ENCODE measurements at places on chromosomes 6 and 20.
A peak's percentile ranks its signal among the peaks of the same experiment; 100 is the strongest.

DNA sequence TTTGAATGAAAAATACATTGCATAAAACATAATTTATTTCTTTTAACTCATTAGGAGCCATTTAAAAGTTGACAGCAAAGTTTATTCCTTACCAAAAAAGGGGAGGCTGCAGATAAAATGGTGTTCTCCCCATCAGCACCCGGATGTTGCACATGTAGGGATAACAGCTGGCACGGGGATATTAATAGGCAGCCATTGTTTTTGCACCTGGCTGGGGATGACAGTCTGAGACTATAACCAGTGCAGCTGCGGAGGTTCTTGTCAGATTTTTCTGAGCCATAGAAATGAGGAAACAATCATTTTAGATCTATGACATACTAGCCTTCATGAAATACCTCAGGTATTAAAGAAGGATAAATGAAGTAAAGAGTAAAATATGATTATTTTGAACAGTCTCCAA lies 20.1 kb upstream of the HECA start:
- no peak for DNase-seq

- no peak for DNase-seq
These were observed 33.4 kb downstream of the DHX35 start for GRCh38 chr20:38995536-38996044.

- DNase-seq: no peak
These were observed 13.8 kb downstream of the TREM1 start for GRCh38 chr6:41272591-41273240.

GRCh38 chr6:28443112-28443773 lies at the start of gene ZSCAN23:
Gene ZSCAN23 (minus strand): TSS chr6:28443491. CDS start chr6:28436266, 7,225 bp downstream.
- peak; percentile 81 for DNase-seq

- DNase-seq: no peak
These were observed 50.7 kb upstream of the UTRN start for GRCh38 chr6:144234399-144234798.

DNA sequence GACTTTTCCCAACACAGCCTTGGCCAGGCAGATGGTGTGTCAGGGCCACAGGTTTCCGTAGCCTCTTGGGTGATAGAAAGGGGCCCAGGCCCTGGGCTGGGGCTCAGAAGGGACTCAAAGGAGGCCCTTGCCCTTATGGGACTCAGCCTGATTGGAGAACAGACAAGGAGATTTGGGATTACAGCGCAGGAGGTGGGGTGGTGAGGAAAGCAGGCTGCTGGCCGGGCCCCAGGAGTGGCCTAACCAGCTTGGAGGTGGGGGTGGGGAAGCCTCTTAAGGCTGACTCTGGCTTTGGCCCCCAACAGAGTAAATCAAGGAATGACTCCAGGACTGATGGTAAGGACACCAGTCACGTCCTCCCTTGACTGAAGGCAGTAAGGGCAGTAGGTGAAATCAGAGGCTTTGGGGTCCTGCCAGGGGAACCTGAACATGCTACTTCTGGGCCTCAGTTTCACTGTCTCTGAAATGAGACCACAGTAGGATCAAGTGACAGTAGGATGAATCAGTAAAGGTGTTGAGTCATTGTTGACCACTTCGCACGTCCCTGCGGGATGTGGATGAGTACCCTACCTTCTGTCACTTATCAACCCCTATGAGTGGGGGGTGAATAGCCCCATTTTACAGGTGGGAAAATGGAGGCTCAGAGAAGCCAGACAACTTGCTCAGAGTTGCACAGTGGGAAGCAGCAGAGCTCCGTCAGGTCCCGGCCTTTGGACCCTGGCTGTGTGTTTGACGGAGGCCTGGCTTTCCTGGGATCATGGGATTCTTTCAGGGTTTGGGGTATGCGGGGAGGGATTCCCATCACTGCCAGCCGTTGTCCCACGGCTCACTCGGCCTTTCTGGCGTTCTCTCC lies 4.5 kb downstream of the SNAI1 start:
- DNase-seq: no peak

GRCh38 chr6:24858177-24858653 lies 59.5 kb upstream of the ARMH2 start:
- DNase-seq: no peak

DNA sequence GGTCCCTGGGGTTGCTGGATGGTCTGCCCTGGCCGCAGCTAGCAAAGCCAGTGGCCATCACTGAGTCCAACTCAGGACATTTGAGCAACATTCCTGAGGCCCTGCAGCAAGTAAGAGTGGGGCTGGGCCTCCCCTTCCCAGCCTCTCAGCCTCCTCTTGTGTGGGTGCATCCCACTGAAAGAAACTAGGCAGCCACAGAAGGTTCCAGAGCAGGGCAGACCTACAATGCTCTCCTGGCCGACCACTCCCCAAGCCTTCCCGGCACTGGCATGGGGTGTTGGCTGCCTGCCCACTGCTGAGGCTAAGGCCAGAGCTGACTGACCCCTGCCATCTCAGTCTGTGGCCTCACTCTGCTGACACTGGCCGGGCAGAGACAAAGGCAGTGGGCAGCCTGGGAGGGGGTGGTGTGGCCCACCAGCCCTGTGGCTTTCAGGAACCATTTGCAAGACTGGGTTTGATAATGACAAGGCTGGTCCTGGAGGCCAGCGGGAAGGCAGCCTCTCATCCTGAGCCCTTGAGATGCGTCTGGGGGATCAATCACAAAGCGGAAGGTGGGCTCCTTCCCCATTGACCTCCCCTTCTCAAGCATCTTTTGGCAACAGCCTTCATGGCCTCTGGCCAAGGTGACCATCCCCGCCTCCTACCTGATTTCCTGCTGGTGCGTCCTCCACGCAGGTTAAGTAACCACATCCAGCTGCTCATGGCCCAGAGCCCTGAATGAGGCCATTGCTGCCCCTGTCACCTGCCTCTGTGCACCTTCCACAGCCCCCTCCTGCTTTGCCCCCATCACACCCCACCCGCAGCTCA lies 9.6 kb downstream of the DLGAP4 start:
- no peak for DNase-seq

- no peak for DNase-seq
These were observed 144.6 kb downstream of the UST start for GRCh38 chr6:148891405-148891783.

DNA sequence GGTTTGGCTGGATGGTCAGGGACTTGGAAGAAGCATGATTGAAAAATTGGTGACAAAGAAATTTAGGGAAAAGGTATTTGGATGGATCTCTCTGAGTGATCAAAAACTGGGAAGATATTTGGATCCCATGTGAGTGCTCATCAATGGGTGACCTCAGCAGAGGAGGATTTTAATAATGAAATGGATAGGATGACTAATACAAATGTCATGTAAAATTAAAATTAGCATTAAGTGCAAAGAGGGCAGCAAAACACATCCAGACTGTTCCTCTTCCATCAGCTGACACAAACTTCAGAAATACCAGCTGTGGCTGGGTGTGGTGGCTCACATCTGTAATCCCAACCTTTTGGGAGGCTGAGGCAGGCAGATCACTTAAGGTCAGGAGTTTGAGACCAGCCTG lies 151.7 kb downstream of the THBS2 start:
- DNase-seq: no peak

GRCh38 chr6:50966986-50967385 lies 148.3 kb downstream of the TFAP2B start:
- no peak for DNase-seq
